Esophagus squamous epithelium (tissue), 5 donors: ENCODE measurements at places on chromosomes 16 and 17. TPM values are rescaled to one million over a fixed set of nuclear protein-coding genes. Genes with fewer than 3 reads are reported as not detected.

Gene CD300C
- total RNA-seq = not detected

Gene ZPBP2
- not detected for total RNA-seq

Gene TNFRSF13B
- total RNA-seq = not detected

Gene KIF2B
- not detected for total RNA-seq

Gene KRT14
- total RNA-seq = 115 TPM

- peak overlapping the region; percentile 84 for H3K27ac ChIP-seq
- H3K4me1 ChIP-seq = peaks cover 29% of the 10 kb centered on the region
- no peak for DNase-seq
Observed at GRCh38 chr16:87389245-87389644, 2.9 kb upstream of the MAP1LC3B start.

GRCh38 chr16:54647725-54648221 is 282.9 kb upstream of the IRX5 start:
- no peaks in the 10 kb centered on the region for H3K4me1 ChIP-seq
- no peaks in the 10 kb centered on the region for H3K36me3 ChIP-seq
- H3K27ac ChIP-seq = peak overlapping the region; percentile 64
- no peak for DNase-seq
- H3K4me3 ChIP-seq = no peak overlapping the region
- H3K27me3 ChIP-seq = no peaks in the 10 kb centered on the region

DNA sequence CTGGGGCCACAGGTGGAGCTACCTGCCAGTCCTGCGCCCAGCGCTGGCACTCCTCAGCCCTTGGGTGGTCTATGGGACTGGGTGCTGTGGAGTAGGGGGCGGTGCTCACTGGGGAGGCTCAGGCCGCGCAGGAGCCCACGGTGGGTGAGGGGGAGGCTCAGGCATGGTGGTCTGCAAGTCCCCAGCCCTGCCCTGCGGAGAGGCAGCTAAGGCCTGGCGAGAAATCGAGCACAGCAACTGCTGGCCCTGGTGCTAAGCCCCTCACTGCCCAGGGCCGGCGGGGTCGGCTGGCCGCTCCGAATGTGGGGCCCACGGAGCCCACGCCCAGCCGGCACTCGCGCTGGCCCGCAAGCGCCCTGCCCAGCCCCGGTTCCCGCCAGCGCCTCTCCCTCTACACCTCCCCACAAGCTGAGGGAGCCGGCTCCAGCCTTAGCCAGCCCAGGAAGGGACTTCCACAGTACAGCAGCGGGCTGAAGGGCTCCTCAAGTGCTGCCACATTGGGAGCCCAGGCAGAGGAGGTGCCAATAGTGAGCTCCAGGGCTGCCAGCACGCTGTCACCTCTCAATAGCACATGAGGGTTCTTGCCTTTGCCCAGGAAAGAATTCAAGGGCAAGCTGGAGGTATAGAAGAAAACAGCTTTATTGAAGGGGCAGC is 11.0 kb upstream of the EEF2KMT start:
- no peaks in the 10 kb centered on the region for H3K27me3 ChIP-seq
- H3K27ac ChIP-seq = no peak overlapping the region
- no peak for DNase-seq
- H3K36me3 ChIP-seq = no peaks in the 10 kb centered on the region

DNA sequence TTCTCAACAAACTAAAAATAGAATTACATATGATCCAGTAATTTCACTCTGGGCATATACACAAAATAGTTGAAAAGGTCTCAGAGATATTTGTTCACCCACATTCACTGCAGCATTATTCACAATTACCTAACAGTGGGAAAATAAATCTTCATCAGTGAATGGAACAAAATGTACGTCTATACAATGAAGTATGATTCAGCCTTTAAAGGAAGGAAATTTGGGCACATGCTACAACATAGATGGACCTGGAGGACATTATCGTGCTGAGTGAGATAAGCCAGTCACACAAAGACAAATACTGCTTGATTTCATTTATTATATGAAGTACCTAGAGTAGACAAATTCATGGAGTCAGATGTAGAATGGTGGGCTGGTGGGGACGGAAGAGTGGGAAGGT is 47.0 kb downstream of the MFSD11 start:
- H3K4me3 ChIP-seq = no peak overlapping the region
- DNase-seq = no peak
- H3K36me3 ChIP-seq = peaks cover 58% of the 10 kb centered on the region
- no peaks in the 10 kb centered on the region for H3K27me3 ChIP-seq
- peaks cover 7% of the 10 kb centered on the region for H3K4me1 ChIP-seq

DNA sequence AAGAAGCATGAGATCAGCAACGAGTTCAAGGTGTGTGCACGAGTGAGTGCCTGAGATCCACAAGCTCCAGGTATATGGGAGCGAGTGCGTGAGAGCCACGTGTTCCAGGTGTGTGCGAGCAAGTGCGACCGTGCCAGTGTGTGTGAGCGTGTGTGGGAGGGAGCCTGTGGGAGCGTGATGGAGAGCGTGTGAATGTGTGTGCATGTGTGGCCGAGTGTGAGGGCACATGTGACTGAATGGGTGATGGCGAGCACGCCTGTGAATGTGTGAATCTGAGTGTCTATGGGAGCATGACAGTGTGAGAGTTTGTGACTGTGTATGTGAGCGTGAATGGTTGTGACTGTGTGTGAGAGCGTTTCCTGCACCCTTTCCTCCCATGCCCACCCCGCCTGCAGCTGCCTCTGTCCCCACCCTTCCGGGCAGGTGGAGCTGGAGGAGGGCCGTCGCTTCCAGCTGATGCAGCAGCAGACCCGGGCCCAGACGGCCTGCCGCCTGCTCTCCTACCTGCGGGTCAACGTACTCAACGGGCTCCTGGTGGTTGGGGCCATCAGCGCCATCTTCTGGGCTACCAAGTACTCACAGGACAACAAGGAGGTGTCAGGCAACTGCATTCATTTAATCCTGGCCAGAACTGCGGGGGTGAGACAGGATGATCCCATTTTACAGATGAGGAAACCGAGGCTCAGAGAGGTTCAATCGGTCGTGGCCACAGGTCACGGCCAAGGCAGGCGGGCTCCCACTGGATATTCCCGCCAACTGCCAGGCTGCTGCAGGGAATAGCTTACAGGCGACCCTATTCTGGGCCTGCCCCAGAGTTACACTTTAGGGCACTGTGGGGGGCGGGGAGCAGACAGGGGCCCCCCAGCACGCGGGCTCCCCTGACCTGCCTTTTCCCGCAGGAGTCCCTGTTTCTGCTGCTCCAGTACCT is 3.7 kb downstream of the TMC8 start:
- peaks cover 77% of the 10 kb centered on the region for H3K4me1 ChIP-seq
- H3K27me3 ChIP-seq = no peaks in the 10 kb centered on the region
- no peak for DNase-seq
- peak overlapping the region; percentile 12 for H3K27ac ChIP-seq

DNA sequence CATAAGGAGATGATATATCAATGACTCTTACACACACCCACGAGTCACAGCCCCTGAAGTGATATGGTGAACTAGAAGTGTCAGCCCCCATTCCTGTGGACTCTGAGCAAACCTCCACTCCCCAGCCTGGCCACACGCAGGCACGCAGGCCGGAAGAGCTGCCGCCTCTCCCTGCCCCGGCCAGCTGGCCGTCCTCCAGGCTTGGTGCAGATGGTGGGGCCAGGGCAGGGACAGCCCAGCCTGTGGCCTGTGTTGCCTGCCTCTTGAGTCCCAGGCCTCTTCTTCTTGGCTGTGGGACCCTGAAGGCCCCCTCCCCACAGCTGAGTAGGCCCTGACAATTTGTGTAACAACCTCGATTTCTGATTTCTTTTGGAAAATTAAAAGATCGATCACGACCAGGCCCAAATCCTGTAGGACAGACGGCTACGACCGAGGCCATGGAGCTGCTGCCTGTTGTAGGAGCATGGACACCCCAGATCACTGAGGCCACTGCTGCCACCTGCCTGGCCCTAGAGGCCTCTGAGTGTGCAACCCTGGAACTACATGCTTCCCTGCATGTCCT is 10.0 kb upstream of the MPRIP start:
- peaks cover 4% of the 10 kb centered on the region for H3K4me1 ChIP-seq
- no peak overlapping the region for H3K27ac ChIP-seq
- DNase-seq = no peak

GRCh38 chr16:19285431-19285830 is at the start of gene CLEC19A:
Gene CLEC19A, plus strand, starts transcription at chr16:19285731. Its CDS starts 121 bp downstream, at chr16:19285852.
- no peaks in the 10 kb centered on the region for H3K36me3 ChIP-seq
- no peak for DNase-seq
- peaks cover 37% of the 10 kb centered on the region for H3K4me1 ChIP-seq
- H3K27ac ChIP-seq = no peak within 1 kb of the TSS
- H3K27me3 ChIP-seq = no peaks in the 10 kb centered on the region
- no peak within 1 kb of the TSS for H3K4me3 ChIP-seq

DNA sequence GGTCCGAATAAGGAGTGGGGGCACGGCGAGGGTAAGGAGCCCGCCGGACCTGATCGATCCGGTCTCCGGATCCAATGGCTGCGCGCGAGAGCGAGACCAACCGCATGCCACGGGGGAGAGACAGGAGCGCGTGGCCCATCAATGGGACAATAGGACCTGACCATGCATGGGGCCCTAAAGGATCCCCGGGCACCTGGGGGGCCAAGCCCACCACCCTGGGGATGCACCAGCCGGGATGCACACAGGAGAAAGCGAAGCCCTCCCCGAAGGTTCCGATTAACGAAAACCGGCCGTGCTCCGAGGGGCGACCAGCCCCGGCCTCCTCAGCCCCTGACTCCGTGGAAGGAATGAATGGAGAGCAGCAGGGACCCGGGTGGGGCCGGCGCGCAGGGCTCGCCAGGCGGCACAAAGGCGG is 525 bp downstream of the JPT1 start:
- peak overlapping the region; percentile 75 for H3K4me3 ChIP-seq
- no peak for DNase-seq
- H3K4me1 ChIP-seq = peaks cover 58% of the 10 kb centered on the region
- H3K27me3 ChIP-seq = no peaks in the 10 kb centered on the region
- no peaks in the 10 kb centered on the region for H3K36me3 ChIP-seq
- H3K27ac ChIP-seq = peak overlapping the region; percentile 83

- H3K4me1 ChIP-seq = peaks cover 3% of the 10 kb centered on the region
- H3K4me3 ChIP-seq = no peak overlapping the region
- no peaks in the 10 kb centered on the region for H3K36me3 ChIP-seq
- H3K27ac ChIP-seq = no peak overlapping the region
- DNase-seq = no peak
Observed at GRCh38 chr17:44247876-44248736, 19.8 kb downstream of the SLC4A1 start.

DNA sequence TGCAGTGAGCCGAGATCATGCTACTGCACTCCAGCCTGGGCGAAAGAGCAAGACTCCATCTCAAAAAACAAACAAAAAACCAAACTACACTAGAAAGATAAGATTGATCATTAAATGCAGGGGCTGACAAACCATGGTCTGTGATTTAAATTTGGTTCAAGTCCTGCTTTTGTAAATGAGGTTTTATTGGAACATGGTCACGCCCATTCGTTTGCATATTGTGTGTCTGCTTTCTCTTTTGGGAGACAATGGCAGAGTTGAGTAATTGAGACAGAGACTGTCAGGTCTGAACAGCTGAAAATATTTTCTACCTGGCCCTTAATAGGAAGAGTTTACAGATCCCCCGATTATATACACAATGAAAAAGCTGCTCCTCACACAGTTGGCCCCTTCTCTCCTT is 235.5 kb upstream of the EEF2KMT start:
- no peaks in the 10 kb centered on the region for H3K27me3 ChIP-seq
- no peaks in the 10 kb centered on the region for H3K36me3 ChIP-seq
- H3K4me1 ChIP-seq = no peaks in the 10 kb centered on the region
- DNase-seq = no peak

DNA sequence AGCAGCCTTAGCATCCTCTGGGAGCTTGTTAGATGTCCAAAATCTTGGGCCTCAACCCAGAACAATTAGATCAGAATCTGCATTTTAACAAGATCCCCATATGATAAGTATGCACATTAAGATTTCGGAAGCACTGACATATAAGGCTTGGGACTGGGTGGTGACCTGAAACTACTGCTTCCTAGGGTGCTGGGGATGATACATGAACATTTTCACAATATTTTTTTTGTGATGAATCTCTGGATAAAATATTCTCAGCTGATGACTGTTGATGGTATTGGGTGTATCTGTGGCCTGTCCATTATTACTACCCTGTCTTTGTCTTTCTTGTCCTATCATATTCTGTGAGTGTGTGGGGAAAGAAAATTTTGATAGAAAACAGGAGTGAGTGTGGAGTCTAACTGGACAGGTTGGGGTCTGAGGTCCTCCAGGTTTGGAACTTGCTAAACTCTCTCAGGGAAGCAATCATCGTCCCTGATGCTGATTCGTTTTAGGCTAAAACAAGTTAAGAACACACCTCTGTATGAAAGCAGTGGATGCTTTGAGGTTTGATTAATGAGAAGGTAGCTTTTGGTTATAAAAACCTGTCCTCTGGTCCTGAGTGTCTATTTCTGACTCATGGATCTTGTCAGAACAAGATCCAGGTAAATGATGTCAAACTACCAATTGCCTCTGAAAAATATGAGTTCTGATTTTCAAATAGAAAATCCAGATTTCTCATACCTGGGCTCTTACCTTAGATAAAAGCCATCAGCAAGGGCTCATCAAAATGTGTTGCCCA is 23.2 kb downstream of the KRT23 start:
- no peaks in the 10 kb centered on the region for H3K36me3 ChIP-seq
- H3K4me3 ChIP-seq = no peak overlapping the region
- no peak for DNase-seq
- no peaks in the 10 kb centered on the region for H3K27me3 ChIP-seq
- no peak overlapping the region for H3K27ac ChIP-seq

- H3K4me1 ChIP-seq = peaks cover 86% of the 10 kb centered on the region
- no peak overlapping the region for H3K4me3 ChIP-seq
- DNase-seq = no peak
- no peaks in the 10 kb centered on the region for H3K27me3 ChIP-seq
Observed at GRCh38 chr17:27519550-27519949, 63.3 kb downstream of the KSR1 start.

- H3K27me3 ChIP-seq = no peaks in the 10 kb centered on the region
- no peak overlapping the region for H3K27ac ChIP-seq
- no peaks in the 10 kb centered on the region for H3K4me1 ChIP-seq
- no peak for DNase-seq
Observed at GRCh38 chr16:61263400-61263799, 772.8 kb downstream of the CDH8 start.

DNA sequence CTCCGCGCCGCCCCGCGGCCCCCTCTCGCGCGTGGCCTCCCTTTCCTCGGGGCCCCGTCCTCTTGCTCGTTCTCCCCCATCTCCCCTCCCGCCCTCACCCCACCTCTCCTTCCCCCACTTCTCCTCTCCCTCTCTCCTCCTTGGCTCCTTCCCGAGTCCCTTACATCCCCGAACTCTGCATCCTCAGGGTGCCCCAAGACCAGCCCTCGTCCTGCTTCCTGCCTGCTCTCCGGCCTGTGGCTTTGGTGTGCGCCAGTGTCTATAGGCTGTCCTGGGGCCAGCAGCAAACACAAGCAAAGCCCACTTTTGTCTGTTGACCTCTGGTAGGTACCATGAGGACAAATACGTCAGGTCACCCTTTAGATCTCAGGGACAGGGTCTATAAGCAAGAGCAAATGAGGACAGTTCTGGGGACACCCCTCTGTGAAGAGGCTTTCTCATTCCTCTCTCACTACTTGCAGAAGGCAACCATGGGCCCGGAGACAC is 284 bp upstream of the COPZ2 start:
- no peaks in the 10 kb centered on the region for H3K36me3 ChIP-seq
- H3K4me3 ChIP-seq = peak overlapping the region; percentile 66
- H3K4me1 ChIP-seq = peaks cover 6% of the 10 kb centered on the region
- H3K27ac ChIP-seq = peak overlapping the region; percentile 78
- no peak for DNase-seq
- no peaks in the 10 kb centered on the region for H3K27me3 ChIP-seq
